Mesenchymal stem cell (in vitro differentiated cells and primary cell): ENCODE measurements at places on chromosomes 2 and 18.

DNA sequence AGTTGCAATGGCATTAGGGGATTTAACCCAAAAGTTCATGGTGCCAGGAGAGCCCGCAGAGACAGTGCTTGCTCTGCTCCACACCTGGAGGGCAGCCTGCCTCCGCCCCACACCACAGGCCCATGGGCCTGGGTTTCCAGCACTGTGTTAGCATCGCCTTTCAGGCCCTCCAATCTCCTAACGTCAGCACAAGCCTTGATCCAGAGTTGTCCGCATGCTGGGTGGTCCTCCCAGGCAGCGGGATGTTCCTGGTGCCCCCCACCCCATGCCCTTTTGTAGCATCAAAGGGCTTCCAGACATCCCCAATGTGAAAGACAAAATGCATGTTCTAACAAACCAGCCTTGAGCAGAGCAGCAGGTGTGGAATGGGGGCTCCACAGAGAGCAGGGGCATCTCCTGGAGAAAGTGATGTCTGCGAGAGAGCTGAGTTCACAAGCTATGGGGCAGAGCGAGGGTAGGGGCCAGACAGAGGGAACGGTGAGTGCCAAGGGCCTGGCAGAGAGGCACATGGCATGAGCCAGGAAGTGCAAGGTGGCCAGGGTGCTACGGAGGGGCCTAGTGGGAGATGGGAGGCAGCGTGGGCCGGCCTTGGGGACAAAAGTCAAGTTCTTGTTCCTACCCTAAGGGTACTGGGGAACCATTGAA is 119.2 kb downstream of the CYP26B1 start:
- DNase-seq: no peak

DNA sequence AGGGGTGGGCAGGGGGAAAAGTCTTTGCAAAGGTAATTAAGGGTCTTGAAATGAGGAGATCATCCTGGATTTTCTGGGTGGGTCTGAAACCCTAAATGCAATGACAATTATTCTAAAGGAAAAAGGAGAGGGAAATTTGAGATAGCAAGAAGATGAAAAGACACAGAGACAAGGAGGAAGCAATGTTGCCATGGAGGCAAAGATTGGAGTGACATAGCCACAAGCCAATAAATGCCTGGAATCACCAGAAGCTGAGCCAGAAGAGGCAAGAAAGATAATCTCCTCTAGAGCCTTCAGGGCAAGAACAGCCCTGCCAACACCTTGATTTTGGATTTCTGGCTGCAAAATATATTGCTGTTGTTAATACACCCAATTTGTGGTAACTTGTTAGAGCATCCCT is 1246.3 kb upstream of the PIK3C3 start:
- DNase-seq: no peak

DNA sequence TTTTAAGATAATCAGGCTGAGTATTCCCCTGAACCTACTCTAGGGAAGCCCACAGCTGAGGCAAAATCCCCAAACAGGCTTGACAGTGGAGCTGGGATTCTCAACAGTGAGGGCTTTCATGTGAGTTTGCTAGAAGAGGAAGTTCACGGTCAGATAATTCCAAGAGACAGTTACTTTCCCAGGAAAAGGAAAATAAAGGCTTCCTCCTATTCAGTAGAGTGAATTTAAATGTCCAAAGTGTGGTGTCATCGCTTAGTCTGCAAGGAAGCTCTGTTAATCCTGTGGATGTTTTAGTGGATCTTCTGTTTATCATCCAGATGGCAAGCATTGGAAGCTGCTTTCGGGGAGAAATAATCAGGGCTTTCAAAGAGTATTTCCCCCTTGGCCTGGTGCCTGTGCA is 119.8 kb downstream of the RPIA start:
- DNase-seq: no peak

DNA sequence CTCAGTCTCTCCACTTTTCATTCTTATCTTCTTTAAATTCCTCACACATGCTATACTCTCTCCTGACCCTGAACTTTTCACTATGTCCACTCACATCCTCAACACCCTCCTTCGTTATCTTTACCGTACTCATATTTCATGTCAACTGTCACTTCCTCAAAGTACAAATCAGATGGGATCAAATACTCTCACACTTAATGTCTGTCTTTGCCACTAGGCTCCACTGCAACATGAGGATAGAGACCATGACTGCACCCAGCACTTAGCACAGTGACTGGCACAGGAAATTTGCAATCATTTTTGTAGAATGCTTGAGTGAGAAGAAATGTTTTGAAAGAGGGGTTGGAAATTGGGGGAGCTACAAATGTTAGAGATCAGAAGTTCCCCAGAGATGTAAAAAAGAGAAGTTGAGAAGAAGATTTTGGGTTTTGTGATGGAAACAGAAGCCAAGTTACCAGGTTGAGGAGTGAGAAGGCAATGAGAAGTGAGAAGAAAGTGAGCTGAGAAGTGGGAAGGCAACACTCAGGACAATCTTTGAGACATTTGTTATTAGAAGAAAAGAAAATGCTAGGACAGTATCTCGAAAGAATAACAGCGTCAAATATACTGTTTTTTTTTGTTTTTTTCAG is 87.0 kb downstream of the CCDC141 start:
- no peak for DNase-seq

GRCh38 chr18:36181898-36182506 is 5.3 kb upstream of the MOCOS start:
- DNase-seq: no peak

DNA sequence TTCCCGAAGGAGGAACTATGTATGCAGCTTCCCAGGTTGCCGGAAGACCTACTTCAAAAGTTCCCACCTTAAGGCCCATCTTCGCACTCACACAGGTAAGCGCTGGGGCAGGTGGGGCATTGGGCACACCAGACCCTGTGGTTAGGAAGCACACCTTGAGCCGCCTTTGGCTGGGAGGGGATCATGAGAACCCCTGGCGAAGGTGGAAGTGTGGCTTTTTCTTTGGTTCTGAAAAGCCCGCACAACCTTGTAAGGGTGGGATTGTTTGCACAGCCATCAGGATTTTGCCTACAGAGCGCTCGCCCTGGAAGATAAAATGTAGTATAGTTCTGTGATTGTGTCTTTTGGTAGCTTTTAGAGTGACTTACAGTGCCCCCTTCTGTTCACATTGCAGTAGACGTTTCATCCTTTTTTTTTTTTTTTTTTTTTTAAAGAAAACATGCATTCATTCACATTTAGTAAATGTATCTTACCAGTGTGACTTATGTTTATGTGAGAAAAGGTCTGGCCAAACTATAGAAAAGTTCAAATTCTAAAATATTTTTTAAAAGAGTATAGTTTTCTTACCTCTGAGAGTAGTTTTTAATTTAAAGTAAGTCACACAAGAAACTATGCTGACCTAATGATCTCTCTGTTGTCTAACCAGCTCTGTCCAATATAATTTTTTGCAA is 5.3 kb downstream of the KLF11 start:
- peak; percentile 65 for DNase-seq

DNA sequence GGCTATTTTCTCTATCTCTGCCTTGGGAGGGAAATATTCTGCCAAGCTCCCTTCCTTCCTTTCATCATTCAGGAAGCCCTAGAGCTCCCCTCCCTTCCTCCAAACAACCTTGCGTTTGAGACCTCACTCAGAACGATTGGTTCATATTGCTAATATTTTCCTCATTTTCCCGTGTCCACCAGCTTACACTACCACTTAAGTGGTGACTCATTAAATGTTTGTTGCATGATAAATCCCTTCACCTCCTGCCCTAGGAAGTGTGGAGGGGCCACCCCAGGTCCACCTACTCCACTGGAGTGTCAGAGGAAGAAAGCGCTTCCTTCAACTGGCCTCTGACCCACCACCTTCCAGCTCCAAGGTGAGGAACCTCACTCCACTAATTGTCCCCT is 2.3 kb upstream of the LPIN2 start:
- DNase-seq: peak; percentile 93

DNA sequence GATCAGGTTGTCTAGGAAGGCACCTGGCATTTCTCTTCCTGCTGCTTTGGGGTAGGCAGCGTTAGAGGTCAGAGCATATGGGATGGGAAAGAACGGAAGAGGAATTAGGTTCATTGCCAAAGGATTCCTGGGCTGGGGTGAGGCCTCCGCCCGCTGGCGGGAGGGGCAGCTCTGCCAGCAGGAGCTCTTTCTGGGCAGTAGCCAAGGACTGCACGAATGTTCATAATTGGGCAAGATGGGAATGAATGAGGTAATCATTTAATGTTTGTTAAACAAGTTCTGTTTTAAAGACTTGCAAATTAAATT is 253.9 kb downstream of the AGAP1 start:
- DNase-seq: no peak

- no peak for DNase-seq
These were observed 243.2 kb downstream of the GULP1 start for GRCh38 chr2:188534875-188535274.

- peak; percentile 8 for DNase-seq
These were observed 37.8 kb upstream of the KCNF1 start for GRCh38 chr2:10873790-10874437.

- no peak for DNase-seq
These were observed 576 bp upstream of the FSHR start for GRCh38 chr2:49154891-49155290.

DNA sequence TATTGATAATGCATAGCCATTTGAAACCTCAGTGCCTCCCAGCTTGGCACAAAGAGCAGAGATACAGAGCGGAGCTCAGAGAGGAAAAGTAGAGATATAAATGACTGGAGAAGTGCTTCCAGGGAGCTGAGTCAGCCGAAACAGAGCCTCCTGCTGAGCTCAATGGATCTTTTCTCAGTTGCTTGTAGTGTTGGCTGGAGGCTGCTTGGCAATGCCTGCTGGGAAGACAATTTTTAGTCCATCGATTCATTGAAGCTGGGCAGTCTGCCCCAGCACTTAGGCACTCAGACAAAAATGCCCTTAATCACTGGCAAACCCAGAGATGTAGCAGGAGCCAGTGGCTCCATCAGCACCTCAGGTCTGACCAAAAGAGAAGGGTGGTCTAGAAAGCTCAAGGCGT is 81.3 kb upstream of the SETBP1 start:
- DNase-seq: no peak

DNA sequence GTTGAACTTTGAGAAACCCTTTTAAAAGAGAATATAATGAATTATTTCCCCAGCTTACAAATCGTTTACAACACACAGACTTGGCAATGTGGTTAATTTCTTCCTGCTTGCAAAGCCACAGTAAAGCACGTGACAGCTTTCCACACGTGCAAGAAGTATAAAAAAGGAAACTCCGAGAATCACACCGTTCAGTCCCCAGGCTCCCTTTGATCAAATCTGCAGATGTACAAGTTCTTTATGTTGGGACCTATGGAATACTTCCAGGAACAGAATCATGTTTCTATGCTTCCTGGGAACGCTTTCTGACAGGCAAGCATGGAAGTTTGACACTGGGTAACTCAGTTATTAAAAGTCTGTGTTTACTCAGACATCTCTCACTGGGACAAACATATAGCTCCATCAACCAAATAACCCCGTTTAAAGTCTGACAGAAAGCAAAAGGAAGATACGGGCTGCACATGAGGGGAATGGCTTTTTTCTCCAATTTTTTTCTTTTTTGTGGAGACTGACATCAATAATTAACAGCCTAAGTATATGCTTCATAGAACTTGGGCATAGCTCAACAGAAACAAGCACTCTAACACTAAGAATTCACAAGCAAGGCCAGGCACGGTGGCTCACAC is 134.8 kb downstream of the EIPR1 start:
- no peak for DNase-seq

DNA sequence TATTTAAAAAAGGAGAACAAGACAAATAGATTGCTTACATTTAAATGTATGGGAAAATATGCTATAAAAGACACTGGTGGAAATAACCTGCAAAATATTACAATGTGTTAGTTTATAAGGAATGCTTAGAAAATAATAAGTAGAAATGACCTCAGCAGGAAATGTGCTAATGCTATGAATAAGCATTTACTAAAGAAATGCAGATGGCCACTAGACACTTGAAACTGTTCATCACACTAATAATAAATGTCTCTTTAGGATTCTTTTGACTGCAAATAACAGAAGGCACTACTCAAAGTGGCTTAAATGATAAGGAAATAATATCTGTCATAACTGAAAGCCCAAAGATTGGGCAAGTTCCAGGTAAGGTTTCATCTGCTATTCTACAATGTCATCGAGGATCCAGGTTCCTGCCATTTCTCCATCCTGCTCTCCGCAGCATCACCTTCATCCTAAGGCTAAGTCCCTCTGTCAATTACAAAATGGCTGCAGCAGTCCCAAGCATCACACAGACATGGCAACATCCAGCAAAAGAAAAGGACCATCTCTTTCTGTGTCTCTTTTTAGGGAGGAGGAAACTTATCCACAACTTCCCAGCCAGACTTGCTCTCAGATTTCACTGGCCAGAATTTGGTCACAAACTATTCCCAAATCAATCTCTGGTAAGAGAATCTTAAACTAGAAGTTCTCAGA is 21.9 kb downstream of the METTL8 start:
- peak; percentile 48 for DNase-seq

- DNase-seq: peak; percentile 72
These were observed 112.9 kb downstream of the THADA start for GRCh38 chr2:43482961-43483360.

DNA sequence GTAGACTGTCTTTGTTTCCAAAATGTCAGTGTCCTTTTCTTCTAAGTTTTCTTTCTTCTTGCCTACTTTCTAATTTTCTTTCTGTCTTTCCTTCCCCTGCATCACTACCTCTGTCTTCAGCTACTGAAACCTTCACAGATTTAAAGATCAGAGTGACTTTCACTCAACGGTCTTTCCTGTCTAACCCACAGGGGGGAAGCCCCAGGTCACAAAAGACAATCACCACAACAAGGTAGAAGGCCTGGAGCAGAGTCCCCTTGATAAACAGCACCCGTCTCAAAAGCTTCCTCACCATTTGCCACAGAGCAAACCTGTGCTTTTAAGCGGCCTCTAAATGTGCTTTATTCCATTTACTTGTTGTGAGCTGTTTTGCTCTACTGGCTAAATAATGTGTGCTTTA is 665.4 kb downstream of the BCL11A start:
- no peak for DNase-seq

GRCh38 chr2:170087413-170087793 is 90.5 kb upstream of the MYO3B start:
- DNase-seq: no peak

GRCh38 chr18:51569153-51569552 is 371.7 kb upstream of the MEX3C start:
- no peak for DNase-seq

GRCh38 chr2:158979772-158980171 is 11.3 kb downstream of the TANC1 start:
- DNase-seq: no peak

DNA sequence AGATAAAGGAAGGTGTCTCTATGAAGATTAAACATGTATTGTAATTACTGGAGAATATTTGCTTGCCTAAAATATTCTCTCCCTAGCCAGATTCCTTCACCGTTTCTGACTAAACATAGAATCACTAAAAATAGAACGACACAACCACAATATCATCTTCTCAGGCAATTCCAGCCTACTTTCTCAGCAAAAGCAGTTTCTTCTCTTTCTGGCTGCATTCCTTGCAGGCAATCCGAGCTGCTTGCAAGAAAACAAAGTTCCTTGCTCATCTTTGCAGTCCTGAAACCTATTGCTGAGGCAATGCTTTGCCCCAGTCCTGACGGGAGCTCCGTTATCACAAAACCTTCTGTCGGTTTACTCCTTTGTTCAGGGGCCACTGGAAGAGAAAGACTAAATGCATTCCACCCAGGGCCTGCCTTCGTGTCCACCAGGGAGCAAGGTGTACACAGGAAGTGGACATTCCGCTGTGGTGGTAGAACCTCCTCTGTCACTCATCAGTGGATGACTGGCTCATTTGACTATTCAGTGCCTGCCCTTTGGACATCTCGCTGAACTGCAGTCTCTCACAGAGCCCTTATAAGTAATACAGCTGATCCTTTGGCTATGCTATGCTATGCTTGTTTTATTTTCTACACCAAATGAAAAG is 239.2 kb upstream of the DOK6 start:
- DNase-seq: peak; percentile 46

GRCh38 chr2:151097128-151097527 is 164.5 kb downstream of the RBM43 start:
- no peak for DNase-seq

- DNase-seq: no peak
These were observed 24.9 kb downstream of the CCNT2 start for GRCh38 chr2:134943540-134943939.
